ENCODE measurements at places on chromosomes 12 and 14.

GRCh38 chr12:8661751-8662150 lies 875 bp downstream of the MFAP5 start:
- DNase-seq: no peak

DNA sequence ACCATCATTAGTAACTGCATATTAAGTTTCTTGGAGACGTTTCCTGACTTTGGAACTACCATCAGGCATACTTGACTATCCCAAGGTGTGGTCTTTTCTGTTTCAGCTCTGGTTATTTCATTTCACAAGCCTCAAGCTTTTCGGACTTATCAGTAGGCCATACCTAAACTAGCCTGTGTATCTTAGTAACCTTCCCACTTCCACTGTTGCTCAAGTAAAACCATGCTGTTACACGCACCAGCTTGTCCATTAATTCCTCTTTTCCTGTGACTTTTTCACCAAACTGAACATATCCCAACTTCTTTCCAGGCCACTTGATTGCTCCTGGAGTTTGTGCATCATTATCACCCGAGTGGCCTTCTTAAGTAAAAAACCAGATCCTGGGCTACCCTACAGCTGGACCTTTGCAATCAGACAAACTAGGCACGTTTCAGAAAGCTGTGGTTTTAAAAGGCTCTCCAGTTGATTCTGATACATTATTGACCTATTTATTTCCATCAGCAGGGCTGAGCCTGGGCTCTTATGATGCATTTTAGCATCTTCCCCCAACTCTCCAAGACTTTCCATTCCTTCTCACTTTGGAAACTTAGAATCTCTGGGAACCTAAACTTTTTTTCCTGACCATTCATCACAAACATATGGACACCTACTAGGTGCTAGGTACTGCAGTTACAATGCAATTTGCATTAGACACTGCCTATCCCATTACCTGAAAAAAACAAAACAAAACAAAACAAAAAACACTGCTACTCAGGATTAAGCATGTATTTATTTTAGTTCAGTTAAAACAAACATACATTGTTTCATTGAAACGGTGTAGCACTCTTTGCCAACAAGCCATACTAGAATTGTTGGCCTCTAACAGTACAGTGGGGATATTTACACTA lies 14.9 kb downstream of the SLC38A2 start:
- no peak for DNase-seq

- DNase-seq: no peak
These were observed 134.1 kb downstream of the PPM1H start for GRCh38 chr12:62800707-62801400.

DNA sequence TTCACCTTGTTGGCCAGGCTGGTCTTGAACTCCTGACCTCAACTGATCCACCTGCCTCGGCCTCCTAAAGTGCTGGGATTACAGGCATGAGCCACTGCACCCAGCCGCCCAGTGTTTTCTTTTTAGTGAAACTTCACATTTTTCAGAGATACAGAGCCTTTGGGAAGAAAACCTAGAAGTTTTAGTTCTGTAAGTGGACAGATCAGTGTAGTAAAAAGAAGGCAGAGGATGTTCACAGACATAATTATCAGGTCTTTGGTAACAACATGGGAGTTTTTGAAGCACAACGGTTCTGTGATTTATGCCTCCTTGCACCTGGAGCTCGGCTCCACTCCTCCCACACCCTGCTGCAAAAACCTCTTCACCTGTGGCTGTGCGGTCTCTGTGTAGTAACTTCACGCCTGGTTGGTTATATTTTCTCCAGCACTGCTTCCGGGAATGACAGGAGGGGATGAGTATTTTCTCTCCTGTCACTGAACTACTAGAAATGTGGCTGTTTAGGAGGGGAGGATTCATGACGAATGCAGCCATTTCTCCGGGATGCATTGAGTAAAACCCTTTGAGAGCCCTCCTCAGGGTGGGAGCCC lies 67.0 kb downstream of the ARF6 start:
- DNase-seq: no peak

DNA sequence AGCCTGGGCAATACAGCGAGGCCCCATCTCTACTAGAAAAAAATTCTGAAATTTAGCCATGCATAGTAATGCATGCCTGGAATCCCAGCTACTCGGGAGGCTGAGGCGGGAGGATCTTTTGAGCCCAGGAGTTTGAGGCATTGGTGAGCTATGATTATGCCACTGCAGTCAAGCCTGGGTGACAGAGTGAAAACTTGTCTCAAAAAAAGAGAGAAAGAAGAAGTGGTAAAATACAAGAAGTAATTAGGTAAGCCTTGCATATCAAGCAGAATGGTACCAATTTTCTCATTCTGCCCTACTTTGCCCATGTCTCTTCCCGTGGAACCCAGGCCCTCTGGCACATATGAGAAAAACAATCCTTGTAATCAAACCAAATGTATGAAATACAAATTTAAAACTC lies 70.7 kb downstream of the SUSD6 start:
- no peak for DNase-seq

GRCh38 chr14:34699873-34700621 lies 14.3 kb downstream of the CFL2 start:
- DNase-seq: no peak

DNA sequence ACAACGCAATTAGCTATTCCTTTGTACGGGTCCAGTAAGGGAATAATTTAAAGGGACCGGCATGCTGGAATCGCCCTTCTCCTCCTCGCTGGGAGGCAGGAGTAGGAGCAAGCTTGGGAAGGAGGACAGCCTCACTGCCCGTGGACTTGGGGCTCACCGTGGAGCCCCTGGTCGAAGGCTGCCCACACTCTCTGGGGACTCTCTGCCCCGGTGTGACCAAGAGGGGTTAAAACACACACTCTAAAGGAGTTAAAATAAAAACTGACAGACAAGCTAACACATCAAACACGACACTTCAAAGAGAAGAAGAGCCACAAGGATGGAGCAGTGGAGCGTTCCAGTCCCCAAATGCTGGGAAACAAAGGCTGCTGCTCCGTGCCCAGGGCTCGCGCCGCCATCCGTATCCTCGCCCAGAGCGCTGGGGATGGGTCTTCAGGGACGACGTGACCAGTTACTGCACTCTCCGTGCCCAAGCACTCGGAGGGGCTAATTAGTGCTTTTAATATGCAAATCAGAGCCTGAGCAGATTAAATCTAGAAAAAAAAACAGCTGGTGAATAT lies 123.3 kb downstream of the PAPOLA start:
- no peak for DNase-seq

DNA sequence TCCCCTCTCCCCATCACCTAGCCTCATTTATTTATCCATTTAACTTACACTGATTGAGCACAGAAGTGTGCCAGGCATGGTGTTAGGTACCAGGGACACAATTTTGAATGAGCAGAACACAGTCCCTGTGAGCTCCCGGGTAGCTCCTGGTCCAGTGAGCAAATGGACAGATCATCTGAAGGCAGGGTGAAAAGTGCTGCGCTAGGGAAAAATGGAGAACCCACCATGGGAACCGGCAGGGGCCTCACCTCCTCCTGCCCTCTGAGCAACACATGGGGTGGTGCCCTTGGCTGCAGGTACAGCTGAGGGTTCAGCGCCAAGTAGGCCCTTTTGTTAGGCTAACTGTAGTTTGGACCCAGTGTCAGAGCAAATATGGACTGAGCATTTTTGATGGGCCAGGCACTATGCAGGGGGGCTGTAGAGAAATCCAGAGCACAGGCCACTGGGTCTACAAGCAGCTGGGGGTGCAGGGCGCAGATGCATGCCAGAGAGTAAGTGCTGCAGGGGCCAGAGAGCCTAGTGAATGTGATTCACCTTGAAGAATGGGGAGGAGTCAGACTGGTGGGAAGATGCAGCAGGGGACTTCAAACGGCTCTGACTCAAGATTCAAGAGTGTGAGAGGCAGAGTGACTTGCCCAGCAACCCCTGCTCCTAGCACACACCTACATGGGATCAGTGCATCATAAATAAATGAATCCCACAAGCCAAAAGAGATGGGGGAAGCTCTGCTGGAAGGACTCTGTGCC lies 28.2 kb downstream of the LTBP2 start:
- DNase-seq: no peak

- no peak for DNase-seq
These were observed 56.0 kb downstream of the PLCZ1 start for GRCh38 chr12:18681818-18682217.

GRCh38 chr12:5170844-5171243 lies 127.2 kb downstream of the KCNA5 start:
- DNase-seq: no peak

GRCh38 chr12:12273291-12273957 lies 6.6 kb upstream of the LRP6 start:
- no peak for DNase-seq

DNA sequence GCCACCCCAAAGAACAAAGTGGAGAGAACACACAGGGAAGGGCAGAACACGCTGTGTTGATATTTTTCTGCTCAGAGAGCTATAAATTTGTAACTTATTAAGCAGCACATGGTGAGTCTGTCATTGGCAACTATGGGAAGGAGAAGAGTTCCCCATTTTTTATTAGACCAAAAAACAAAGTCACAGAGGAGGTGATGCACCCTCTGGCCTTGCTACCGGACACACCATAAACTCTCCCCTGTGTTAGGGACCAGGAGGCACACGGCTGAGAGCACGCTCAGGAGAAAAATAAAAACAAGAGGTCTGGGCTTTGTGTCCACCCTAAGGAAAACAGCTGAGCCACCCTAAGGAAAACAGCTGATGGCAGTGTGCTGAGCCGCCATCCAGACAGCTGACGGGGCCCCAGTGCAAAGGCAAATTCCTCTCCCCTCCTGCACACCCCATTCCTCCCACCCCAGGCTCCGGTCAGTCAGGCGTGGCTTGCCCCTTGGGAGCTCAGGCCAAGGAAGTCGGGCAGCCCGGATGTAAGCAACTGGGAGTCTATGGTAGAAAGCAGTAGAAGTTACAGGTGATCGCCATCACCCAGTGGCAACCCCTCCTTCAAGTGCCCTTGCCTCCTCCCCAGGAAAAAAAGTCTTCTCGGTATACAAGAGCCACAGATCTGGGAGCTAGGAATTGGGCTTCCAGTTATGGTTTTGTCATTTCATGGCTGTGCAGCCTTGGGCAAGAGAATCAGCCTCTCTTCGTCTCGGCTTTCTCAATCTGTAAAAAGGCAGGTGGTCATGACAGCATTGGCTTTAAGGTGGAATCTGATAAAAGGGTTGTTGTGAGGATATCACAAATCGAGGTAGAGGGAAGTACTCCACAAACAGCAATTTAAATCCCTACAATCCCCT lies 2.4 kb downstream of the PXN start:
- no peak for DNase-seq

- DNase-seq: no peak
These were observed 37.8 kb downstream of the SLCO1A2 start for GRCh38 chr12:21296751-21297406.

- no peak for DNase-seq
These were observed 127.2 kb upstream of the RGS6 start for GRCh38 chr14:71804992-71805391.

DNA sequence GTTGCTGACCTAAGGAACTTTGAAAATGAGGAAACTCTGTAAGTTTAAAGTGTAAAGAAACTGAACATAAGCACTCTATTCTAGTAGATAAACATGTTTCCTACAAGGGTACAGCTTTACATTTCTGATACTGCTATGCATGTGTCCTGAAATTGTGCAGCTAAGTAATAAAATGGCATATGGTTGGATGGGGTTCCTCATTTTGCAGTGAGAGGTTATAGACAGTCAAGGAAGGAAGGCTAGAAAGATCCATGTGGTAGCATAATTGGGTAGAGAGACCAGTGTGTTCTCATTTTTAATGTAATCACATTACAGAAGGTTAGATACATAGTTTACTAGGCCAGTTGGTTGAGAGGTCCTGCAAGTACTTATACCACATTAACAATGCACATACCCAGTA lies 477.0 kb downstream of the TMEM121 start:
- no peak for DNase-seq

DNA sequence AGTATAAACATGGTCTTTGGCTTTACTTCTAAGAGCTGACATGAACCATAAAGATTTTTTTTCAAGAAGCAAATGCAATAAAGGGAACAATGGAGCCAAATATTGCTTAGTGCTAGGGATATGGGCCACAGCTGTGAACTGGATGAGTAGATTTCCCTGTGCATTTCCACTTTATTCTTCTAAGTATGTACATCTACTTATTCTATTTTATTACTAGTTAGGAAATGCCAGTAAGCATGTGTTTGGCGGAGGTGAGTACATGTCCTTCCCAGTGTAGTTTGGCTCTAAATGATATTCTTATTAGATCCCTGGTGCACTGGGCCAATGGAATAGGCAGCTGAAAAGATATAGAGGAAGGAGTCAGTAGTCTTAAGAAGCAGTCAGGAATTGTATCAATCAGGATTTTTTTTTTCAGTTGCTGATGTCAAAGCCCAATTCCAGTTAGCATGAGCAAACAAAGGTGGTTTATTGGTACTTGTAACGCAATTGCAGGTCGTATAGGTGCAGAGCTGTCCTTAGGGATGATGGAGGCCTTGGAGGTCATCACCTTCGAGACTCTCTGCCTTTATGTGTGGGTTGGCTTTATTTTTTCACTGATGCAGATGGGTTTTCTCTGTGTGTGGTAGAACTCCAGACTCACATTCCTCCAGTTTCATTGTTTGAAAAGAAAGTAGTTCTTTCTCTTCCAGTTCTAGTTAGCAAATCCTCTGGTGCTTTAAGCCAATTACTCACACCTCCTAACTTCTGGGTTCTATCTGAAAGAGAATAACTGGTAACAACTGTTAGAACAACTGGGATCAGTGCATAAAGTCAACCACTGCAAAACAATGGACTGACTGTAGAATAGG lies 139.0 kb upstream of the LRIG3 start:
- DNase-seq: no peak

DNA sequence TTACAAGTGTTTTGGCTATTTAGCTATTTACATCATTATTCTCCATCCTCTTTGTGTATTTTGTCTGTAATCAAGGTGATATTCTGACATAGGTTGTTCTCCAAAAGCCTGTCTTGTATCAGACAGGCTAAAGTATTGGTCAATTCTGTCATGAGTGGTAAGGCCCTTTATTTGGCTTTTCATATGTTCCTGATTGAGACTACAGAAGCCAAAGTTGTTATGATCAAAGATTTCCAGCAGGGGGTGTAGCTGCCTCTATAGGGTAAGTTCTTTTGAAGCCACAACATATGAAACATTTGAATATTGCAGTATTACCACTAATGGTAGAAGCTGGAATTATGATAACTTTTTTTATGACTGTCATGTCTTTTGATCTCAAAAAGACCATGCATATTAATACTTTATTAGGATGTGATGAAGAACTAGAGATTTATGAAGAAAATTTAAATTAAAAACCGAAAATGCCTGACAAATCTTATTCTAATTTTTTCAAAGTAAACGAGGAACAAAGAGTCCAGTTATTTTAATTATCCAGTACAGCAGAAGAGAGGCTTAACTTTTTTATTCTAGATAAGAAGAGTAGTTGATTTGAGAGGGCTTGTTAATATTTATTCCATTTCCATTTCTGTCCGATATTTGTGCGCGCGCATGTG lies 3.4 kb upstream of the ARHGAP5 start:
- peak; percentile 2 for DNase-seq

DNA sequence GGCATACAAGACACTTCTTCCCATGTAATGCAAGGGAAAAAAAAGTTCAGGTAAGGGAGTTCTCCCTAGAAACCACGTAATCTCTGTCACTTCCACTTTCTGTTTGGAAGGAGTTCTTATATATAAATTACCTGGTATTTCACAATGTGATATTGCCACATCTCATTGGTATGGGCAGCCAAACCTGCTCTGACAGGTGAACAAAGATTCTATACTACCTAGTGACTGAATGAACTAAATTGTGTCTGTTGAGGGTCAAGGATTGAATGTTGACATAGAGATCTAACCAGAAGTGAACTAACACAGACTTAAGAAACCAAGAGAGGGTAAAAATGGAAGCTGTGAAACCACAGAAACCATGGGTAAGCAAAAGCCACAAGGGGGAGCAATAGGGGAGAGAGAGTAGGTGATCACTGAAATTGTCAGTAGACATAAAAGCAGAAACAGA lies 161.3 kb downstream of the RPL10L start:
- DNase-seq: no peak

GRCh38 chr14:72902801-72903530 lies 9.1 kb upstream of the DPF3 start:
- no peak for DNase-seq
